ENCODE measurements at places on chromosomes 3 and 15.

DNA sequence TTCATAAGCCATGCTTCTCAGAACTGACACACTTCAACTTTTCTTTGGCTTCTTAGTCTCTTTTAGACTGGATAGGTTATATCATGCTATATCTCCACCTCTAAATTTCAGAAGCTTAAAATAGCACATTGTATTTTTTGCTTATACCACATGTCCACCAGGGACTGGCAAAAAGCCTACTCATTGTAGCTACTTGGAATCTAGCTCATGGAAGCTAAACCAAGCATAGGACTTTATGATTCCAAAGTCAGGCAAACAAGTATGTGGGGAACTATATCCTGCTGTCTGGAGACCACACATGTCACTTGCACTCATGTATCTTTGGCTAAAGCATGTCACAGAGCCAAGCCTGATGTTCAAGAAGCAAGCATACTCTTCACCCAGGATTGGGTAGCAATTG, 245.0 kb upstream of the RASGRP1 start:
- no peak for DNase-seq

GRCh38 chr3:33111581-33111980, 2.2 kb upstream of the CRTAP start:
- no peak for DNase-seq

DNA sequence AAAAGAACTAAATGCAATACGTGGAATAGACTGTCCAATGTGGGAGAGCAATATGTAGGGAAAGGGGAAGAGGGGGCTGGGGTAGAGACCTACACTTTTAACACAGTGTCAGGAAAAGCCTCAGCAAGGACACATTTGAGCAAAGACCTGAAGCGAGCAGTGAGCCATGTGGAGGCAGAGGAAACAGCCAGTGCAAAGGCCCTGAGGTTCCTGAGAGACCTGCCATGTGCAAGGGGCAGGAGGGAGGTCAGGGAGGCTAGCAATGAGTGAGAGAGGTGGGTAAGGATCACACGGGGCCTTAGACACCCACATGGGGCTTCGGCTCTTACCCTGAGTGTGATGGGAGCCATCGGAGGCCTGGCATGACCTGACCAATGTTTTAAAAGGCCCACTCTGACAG, 181.0 kb downstream of the RAB11A start:
- no peak for DNase-seq

- no peak for DNase-seq
Measured at GRCh38 chr15:78461171-78461888, 23.3 kb downstream of the IREB2 start.

- no peak for DNase-seq
Measured at GRCh38 chr3:3699816-3700633, 99.2 kb upstream of the LRRN1 start.

DNA sequence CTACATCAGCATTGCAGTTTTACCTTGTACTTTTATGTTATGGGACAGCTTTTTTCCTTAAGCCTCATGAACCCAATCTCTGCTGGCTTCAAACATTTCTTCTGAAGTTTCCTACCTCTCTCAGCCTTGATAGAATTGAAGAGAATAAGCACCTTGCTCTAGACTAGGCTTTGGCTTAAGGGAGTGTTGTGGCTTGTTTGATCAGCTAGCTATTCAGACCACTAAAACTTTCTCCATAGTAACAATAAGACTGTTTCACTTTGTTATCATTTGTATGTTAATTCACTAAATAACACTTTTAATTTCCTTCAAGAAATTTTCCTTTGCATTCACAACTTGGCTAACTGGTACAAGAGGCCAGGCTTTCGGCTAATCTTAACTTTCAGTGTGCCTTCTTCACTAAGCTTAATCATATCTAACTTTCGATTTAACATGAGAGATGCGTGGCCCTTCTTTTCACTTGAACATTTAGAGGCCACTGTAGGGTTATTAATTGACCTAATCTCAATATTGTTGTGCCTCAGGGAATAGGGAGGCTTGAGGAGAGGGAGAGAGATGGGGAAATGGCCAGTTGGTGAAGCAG, 8.1 kb upstream of the TIGIT start:
- DNase-seq, result no peak

DNA sequence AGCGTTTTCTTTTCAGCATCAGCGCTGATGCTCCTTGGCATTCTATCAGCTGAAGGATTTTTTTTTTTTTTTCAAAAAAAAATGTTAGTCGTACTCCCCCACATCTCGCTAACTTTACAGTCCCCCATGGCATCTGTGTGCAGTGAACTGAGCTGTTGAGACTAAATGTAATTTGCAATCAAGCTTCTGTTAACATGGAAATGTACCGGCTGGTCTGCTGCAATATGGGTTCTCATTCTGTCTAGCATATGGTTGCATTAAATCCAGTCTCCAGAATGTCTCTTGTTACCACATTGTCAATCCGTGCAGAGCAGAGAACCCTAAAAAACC, 32.2 kb upstream of the TPRG1 start:
- peak; percentile 18 for DNase-seq

DNA sequence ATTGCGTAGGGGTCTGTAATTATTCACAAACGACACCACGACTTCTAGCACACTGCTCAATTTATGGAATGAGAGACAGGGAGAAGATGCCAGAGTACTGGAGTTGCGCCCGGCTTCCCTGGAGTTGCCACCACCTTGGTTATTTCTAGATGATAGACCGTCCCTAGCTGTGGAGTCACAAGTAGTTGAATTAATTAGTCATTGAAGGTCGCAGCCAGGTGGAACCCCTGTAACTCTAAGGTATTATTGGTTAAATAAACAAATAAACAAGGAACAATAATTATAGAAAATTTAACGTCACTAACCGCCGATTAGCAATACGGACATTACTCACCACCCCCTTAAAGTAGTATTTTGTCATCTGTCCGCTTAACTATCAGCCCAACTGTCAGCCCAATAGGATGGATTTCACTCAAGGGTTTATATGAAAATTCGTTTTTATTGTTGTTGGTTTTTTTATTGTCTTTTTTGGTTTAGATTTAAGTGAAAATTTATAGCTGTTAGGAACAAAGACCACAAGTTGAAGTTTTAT, 911 bp upstream of the AZI2 start:
- DNase-seq, result peak; percentile 25

DNA sequence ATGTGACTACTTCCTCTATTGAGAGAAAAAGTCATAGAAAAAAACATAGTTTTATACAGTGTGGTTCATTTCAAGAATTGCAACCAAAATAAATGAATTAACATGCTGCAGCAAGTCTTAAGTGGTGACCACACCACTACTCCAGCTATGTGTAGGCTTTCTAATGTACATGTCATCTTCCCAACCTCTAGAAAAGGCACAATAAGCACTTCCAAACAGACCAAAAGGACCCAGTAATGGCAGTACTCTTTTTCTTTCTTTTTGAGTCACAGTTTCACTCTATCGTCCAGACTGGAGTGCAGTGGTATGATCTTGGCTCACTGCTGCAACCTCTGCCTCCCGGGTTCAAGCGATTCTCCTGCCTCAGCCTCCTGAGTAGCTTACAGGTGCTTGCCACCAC, 219.3 kb upstream of the KBTBD8 start:
- no peak for DNase-seq

GRCh38 chr3:117734496-117734895, 1024.9 kb downstream of the TUSC7 start:
- DNase-seq, result no peak

GRCh38 chr3:182794455-182795388, 1.4 kb downstream of the ATP11B start:
- DNase-seq, result no peak

- DNase-seq, result no peak
Measured at GRCh38 chr15:66595931-66596545, 30.2 kb upstream of the LCTL start.

DNA sequence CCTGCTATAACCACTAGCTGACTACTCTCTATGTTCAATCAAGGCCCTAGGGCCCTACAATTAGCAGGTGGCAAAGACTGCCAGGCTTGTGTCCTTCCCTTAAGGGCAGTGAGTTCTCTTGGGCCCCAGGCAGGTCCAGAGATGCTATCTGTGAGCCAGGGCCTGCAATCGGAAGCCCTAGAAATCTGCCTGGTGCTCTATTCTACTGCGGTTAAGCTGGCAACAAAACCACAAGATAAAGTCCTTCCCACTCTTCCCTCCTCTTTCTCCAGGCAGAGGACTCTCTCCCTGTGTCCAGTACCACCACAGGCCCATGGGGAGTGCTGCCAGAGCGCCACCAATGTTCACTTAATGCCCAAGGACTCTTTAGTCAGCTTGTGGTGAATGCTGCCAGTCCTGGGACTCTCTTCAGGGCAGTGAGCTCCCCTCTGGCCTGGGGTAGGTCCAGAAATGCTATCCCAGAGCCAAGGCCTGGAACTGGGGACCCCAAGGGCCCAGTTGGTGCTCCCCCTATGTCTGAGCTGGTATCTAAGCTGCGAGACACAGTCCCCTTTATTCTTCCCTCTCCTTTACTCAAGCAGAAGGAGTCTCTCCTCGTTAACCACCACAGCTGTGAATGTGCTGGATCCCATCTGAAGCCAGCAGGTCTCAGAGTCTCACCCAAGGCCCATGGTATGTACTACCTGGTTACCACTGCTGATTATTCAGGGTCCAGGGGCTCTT, 34.7 kb downstream of the XXYLT1 start:
- no peak for DNase-seq

DNA sequence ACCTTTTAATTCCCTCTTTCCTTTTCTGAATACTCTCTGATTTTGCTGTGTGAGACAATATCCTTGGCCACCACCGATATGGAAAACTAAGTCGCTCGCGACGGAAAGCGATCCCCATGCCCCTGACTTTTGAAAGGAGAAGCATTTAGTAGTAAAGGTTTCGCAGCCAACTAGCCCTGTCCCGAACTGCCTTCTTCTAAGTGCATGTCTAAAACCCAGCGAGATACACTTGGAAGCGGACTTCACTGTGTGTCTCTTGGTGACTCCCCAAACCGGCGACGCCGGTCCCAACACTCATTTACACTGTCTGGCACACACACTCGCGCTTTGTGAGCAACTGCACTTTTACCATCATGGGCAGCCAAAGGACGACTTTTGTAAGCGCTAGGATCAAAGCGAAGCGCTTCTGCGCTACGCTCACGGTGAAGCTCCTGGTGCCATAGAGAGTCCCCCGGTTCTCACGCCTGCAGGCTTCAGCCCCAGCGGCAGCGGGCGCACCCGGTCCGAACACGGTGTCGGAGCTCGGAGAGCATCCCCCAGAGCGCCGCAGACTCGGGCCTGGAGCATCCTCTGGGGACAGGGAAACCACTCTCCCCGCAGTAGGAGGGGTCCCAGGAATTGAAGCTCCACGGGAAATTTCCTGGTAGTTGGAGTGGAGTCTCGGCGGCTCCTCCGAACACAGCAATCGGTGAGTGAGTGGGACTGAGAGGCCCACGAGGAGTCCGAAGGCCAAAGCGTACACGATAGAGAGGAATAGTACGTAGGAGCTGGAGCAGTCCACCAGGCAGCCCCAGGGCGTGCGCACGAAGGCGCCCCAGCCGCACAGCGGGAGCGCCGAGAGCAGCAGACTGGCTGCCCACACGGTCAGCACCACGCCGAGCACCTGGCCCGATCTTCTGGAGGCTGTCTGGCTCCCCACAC, 1.4 kb downstream of the GPR149 start:
- DNase-seq, result no peak

DNA sequence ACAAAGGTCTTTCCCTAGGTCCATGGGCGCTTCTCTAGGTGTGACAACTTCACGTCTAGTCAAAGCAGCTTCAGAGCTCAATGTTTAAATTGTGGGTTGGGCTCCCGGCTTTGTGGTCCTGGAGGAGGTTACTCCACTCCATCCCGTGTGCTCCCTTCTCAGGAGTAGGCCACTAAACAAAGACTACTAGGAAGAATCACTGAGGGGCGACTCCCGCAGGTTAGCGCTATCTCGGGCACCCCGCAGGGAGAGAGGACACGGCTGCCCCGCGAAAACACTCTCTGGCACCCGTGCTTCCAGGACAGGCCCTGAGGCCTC, 500 bp downstream of the PARP6 start:
- DNase-seq, result no peak

DNA sequence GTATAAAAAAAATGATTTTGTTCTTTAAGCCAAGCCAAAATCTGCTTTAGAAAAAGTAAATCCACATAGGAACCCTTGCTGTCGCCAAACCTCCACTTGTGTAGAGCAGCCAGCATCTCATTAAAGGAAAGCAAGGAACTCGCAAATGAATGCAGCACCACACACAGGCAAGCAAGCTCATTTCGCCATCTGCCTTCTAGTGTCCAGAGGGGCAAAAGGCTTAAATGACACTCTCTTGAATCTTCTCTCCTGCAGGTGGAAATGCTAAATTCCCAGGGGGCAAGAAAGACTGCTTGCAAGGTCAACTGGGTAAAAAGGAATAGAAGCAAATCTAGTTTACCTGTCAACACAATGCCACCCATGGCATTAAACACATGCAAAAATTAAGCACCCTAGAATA, 2.4 kb downstream of the MB21D2 start:
- no peak for DNase-seq

DNA sequence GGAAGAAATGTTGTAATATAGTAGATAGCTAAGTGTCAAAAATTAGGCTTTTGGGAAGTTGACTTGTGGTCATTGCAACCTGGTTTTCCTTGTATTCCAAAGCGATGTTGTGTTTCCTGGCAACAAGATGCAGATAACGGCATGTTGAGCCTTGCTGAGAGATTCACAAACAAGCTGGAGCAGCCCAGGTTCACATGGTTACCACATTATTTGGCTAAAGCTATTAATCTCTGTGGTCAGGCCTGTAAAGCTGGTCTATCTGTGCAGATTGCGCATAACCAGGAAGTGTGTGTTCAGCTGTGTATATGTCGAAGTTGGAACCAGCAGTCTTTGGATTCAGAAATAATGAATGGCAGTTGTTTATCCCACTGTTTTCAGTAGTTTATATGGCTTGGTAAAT, 6.6 kb downstream of the TIPARP start:
- DNase-seq, result no peak

All from NCI-H446 (cell line).